T-helper 17 cell (primary cell): ENCODE measurements at places on chromosomes 3 and 15. TPM values are rescaled to one million over a fixed set of nuclear protein-coding genes. Genes with fewer than 3 reads are reported as not detected.

DNA sequence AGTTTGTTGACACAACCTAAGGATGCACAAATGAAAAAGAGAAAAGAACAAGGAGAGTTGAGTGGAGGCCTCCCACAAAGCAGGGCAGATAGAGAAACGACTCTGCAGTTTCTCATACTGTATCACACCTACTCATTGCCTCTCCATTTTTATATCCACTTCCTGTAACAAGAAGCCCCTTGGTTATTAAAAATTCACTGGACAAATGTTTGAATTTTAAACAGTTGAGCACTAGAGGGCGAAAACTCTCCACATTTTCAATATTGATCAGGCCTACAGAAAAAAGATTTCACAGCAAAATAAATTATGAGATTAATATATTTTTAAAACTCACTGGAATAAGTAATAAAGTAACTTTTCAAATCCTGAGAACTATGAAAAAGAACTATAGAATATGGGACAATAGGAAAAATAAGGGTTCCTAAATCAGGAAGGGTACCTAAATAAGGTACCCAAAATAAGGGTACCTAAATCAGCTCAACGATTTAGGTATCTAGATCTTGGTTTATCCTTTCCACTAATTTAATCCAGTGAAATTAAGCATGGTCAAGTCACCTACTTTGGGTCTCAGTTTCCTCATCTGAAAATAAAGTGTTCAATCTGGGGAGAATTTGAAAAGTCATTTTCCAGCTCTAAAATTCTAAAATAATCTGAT, 47.0 kb upstream of the PPIB start:
- no peaks in the 10 kb centered on the region for H3K27me3 ChIP-seq
- no peak overlapping the region for H3K4me3 ChIP-seq
- peaks cover 3% of the 10 kb centered on the region for H3K36me3 ChIP-seq

DNA sequence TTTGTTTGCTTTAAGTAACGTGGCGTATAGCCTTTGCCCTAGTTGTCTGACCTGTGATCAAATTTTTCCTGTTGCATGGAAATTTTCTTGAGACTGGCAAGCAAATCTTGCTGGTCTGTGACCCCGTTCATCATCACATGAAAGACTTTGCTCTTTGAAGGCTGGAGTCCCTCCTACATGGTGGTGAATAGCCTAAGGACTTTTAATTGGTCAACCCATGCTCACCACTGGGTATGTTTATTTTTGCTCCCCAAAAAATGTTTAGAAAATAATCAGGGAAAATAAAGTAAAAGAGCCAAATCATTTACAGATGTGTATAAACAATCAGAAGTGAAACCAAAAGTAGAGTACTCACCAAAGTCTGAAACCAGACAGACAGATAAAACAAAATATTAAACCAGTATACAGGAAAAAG, 1075.3 kb upstream of the ALCAM start:
- no peaks in the 10 kb centered on the region for H3K27me3 ChIP-seq
- no peak for DNase-seq
- peaks cover 6% of the 10 kb centered on the region for H3K4me1 ChIP-seq
- peaks cover 2% of the 10 kb centered on the region for H3K36me3 ChIP-seq
- peak overlapping the region; percentile 93 for H3K27ac ChIP-seq
- peak overlapping the region; percentile 84 for H3K4me3 ChIP-seq

GRCh38 chr3:126349611-126350501, 7.4 kb downstream of the KLF15 start:
- no peaks in the 10 kb centered on the region for H3K36me3 ChIP-seq
- DNase-seq, result no peak
- H3K27ac ChIP-seq, result peak overlapping the region; percentile 19
- no peaks in the 10 kb centered on the region for H3K27me3 ChIP-seq
- no peaks in the 10 kb centered on the region for H3K4me1 ChIP-seq

DNA sequence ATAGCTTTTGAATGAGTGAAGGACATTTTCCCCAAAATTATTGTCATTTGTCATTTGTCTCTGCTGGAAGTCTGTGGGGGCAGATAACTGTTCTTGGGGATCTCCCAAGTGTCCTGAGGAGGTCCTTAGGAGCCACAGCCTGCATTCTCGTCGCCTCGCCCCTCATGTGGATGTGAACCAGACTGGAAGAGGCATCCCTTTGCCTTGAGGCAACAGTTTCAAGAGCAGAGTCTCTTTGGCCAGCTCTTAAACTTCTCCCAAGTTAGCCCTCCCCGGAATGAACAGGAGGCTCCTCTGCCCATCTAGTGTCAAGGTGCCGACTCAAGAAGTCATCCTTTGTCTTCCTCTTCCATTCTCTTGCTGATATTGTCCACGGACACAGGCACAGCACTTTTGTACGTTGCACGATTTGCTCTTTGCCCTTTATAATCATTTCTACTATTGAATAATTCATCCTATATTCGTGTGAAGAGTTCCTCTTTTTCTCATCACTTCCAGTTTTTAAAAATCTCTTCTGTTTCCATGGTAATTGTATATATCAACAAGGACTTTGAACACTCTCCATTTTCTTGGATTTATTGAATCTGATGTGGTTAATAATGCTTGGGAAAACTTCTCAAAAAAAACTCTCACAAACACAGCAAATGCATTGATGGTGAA, 40.8 kb upstream of the CD47 start:
- peaks cover 45% of the 10 kb centered on the region for H3K4me1 ChIP-seq
- H3K4me3 ChIP-seq, result no peak overlapping the region
- peak overlapping the region; percentile 92 for H3K27ac ChIP-seq

DNA sequence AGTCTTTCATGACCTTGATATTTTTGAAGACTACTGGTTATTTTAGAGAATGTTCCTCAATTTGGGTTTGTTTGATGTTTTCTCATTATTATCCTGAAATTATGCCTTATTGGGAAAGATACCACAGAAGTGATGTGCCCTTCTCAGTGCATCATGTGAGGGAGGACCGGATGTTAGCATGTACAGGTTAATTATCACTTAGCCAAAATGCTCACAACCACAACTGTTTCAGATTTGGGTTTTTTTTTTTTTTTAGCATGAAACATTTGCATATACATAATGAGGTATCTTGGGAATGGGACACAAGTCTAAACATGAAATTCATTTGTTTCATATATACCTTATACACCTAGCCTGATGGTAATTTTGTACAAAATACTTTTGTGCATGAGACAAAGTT, 59.8 kb downstream of the PIK3R4 start:
- DNase-seq, result no peak
- H3K4me3 ChIP-seq, result no peak overlapping the region
- H3K27me3 ChIP-seq, result no peaks in the 10 kb centered on the region
- peaks cover 13% of the 10 kb centered on the region for H3K4me1 ChIP-seq
- no peak overlapping the region for H3K27ac ChIP-seq
- peaks cover 28% of the 10 kb centered on the region for H3K36me3 ChIP-seq

DNA sequence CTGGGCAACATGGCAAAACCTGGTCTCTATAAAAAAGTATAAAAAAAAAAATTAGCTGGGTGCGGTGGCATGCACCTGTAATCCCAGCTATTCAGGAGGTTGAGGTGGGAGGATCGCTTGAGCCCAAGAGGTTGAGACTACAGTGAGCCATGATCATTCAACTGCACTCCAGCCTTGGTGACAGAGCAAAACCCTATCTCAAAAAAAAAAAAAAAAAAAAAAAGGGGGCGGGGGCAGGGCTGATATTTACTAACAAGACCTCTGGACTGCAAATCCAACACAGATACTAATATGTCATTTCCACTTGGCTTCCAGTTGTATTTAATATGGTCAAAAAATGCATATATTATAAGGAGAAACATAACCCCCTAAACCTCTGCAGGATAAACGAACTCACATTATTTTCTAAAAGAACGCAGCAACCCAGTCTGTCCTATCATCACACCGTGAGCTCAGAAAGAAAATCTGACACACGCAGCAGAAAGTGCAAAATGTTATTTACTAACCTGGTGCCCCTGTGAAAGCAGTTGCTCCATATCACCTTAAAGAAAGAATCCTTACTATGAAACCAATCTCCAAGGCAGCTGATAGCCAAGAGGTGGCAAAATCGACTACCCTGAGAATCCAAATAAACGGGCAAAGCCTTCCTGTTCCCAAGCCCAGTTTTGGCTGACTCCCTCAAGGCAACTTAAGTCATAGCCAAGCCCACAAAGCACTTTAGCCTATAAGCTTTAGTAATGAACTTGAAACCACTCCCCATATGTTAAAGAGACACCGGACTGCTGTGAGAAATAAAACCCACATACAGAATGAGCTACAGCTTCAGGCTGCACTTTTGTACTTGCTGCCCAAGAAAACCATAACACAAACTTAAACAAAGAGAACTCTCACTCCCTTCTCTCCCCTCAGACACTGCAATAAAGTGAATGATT, 39.3 kb downstream of the PLD1 start:
- DNase-seq, result no peak
- no peak overlapping the region for H3K4me3 ChIP-seq
- no peaks in the 10 kb centered on the region for H3K27me3 ChIP-seq

The GPX1 gene
- total RNA-seq, result 326 TPM

The TMEM108 gene
- 0.29 TPM for total RNA-seq
